CD4-positive, alpha-beta T cell treated with Interleukin-12 subunit alpha and Interleukin-12 subunit beta, for 1 hour (primary cell): ENCODE measurements at places on chromosomes 2 and 18.

DNA sequence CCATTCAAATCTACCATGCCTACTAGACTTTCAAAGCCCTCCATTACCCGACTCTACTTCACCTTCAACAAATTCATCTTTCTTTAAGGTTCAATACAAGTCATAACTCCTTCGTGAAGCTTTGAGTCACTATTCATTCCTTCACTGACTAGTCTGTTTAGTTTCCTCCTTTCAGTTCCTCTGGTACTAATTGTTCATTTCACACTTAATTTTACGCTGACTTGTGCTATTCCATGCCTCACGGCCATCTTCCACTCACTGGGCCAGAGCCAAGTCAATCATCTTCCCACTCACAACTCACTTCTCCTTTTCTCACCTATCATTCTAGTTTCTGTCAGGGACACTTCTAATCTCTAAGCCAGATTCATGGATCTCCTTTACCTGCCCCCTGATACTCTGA is 136.2 kb downstream of the MTX2 start:
- DNase-seq: no peak

DNA sequence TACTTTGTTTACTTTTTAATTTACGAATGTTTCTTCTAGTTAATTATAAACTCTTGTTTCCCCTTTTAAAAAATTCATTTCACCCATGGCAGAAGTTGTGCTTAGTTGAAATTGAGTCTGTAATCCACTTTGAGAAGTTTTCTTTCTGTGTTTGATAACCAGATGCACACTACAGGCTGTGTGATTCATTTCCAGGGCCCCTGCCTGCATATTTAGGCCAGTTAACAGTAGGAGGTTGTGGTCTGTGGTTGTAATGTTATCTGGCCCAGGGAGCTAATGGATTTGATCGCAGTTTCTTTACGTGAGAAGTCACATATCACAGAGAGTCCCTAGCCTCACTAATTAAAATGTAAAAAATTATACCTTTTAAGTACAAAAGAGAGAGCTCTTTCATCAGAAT is 3.3 kb downstream of the CDH7 start:
- no peak for DNase-seq

- DNase-seq: peak; percentile 76
These were observed 1.7 kb upstream of the POLR2D start for GRCh38 chr2:127859712-127860085.

DNA sequence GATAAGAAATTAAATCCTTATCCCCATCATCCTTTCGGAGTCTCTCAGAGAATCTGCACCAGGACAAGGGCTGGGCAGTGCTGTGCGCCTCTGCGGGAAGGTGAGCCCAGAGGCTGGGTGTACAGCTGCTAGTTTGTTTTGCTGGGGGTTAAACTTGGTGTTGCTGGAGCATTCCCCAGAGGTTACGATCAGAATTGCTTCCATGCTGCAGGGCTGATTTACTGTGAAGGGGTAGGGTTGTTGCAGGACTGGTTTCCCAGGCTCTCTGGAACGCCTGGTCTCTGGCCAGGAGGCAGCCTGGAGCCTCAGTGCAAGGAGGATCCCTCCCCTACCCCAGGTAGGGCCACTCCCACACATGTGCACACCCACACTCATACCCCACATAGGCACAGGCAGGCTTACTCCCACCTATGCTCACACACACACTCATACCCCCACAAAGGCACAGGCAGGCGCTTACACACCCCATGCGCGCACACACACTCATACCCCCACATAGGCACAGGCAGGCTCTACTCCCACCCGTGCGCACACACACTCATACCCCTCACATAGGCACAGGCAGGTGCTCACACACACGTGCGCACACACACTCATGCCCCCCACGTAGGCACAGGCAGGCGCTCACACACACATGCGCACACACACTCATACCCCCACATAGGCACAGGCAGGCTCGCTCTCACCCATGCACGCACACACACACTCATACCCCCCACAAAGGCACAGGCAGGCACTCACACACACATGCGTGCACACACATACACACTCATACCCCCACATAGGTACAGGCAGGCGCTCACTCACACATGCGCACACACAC is 11.3 kb downstream of the CNNM4 start:
- no peak for DNase-seq
